ENCODE measurements at places on chromosomes 16 and 17.

GRCh38 chr16:82061861-82062525 is 26.9 kb downstream of the HSD17B2 start:
- no peak for DNase-seq

- no peak for DNase-seq
Observed at GRCh38 chr17:65039336-65039988, 17.1 kb downstream of the GNA13 start.

DNA sequence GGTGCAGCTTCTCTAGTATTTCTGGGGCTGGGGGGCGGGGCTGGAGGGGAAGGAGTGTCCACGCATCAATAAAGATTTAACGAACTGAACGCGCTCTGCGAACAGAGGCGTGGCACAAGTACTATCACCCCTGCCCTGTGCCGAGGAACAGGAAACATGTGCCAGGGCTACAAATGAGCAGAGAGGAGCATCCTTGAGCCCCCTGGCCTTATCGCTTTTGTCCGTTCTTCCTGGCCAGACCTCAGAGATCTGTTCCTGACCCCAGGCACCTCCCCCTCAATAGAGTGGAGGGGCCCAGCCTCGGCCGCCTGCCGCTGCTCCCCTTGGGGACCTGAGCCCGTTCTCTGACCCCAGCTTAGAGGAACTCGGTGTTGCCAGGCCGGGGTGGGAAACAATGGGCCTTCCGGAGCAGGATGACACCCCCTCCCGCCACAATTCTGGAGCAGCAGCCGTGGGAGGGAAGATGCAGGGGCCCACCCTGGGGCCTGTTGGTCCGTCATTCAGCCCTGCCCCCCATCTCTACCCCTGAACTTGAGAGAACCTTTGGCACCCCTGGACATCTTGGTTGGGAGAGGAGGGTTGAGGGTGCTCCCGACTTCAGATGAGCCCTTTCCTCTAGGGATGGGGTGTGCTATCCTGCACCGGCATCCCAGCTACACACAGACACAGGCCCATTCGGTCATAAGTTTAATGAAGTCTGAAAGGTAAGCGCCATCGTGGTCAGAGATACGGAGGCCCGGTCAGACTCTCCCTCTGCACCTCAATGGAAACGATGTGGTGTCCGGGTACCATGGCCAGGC is 1.1 kb downstream of the NAA38 start:
- peak; percentile 56 for DNase-seq

DNA sequence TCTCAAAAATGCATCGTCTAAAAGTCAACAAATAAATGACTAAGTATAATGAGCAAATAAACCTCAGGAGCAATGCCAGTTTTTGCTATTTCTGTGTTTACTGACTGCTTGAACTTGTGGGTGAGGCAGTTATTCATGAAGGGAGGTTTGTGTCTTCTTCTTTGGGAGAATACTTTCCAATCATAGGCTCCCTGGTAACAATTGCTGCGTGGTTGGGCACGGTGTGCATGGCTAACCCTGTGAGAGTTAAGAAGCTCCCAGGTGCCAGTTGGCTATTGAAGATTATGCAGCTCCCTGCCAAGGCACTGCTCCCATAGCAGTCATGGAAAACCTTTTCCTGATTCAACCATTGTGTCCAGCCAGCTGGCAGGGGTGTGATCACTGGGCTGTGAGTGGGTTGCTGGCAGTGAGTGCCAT is 775.9 kb upstream of the GOT2 start:
- DNase-seq: no peak

DNA sequence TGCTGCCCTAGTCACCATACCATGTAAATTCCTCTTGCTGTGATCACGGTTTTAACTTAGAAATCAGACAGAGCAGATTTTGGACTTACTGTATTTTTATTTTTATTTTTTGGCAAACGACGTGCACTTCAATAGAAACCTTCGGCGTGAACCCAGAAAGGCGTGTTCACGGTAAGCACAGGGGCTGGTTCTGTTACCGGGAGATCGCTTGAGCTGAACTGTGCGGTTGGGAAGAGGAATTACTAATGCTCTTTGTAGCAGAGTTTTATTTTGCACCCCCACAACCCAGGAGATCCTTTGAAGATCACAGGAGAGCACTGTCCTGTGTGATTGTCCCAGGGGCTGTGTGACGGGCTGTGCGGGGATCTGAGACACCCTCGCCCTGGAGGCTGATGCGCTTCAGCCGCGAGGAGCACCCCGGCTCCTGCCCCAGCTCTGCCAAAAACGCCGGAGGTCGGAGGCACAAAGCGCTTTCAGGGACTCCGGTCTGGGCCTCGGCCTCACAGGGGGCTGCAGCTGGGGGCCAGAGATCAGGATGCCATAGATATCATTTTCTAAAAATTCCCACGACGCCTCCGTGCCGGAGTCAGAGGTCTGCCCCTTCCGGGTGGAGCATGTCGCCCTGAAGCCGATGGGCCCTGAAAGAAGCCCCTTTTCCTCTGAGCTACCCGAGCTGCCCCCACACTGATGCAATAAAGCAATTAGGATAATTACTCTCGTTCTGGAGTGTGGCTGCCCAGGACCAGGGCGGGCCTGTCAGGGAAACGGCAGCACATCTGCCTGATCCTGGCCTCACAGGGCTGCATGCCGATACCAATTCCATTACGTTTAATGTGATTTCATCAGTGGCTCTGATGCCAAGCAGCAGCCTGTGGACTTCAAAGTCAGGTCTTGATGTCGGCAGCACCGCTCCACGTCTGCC is 71.8 kb downstream of the LMF1 start:
- DNase-seq: no peak

DNA sequence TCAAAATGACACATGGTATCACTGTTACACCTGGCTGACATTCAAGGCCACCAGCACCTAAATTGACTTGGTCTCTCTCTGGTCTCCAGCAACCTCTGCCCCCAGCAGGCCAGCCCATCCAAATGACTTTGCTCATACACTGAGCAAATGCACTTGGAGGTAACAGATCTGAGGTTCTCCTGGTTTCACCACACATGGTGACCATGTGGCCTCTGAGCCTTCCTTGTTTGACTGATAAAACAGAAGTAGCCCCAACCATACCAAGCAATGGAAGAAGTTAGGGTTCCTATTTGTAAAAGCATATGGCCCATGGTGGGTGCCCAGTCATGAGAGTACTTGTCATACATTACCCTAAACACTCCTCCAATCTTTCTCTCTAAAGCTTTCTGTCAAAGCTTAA is 181.7 kb downstream of the MRTFB start:
- no peak for DNase-seq

GRCh38 chr16:23185656-23186055 is 3.1 kb downstream of the SCNN1G start:
- DNase-seq: no peak

DNA sequence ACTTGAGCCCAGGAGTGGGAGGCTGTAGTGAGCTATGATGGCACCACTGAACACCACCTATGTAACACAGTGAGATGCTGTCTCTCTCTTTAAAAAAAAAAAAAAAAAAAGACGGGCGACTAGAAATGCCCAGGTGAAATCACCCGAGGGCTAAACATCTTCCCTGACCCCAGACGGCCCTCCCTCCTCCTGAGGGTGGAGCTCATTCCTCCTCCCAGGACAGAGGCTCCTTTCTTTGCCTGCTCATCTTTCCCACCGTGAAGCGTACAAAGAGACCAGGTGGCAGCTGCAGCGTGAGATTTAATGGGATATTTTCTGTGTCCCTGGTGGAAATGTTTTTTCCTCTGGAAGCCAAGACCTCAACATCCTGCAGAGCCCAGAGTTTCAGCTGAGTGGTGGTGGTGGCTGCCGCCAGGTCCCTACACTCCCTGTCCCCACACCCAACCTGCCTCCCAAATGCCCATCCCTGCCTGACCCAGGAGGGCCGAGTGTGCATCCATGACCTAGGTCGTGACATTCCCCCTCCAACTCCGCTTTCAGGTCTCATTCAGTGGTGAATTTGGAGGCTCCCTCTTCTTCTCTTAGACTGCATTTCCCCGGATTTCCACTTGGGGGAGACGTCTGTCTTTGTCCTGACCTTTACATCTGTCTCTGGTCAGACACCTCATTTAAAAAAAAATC is 14.4 kb upstream of the GPRC5B start:
- DNase-seq: peak; percentile 69

DNA sequence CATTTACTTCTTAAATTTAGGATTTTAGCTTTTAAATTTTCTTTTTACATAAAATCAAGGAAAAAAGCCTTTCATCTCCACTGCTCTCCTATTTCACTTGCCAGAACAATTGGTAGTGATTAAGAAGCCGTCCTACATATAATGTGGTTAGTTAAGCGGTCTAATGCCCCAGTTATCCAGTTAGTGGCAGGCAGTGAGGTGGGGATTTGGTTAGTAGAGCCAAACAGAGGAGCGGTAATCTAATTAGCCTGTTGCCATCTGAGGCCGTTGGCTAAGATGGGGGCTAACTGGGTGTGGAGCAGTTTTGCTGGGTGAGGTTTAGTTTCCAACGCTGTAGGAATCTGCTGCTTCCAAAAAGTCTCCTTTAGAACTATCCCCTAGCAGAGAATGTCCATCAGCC is 22.4 kb downstream of the SNX11 start:
- no peak for DNase-seq

GRCh38 chr16:75821117-75821516 is 94.8 kb upstream of the CPHXL start:
- DNase-seq: no peak

Measured in neuronal stem cell (in vitro differentiated cells).